CD4-positive, alpha-beta T cell treated with Interleukin-2 at 100 ng/mL for 4 hours (primary cell): ENCODE measurements at places on chromosomes 5 and 9.

DNA sequence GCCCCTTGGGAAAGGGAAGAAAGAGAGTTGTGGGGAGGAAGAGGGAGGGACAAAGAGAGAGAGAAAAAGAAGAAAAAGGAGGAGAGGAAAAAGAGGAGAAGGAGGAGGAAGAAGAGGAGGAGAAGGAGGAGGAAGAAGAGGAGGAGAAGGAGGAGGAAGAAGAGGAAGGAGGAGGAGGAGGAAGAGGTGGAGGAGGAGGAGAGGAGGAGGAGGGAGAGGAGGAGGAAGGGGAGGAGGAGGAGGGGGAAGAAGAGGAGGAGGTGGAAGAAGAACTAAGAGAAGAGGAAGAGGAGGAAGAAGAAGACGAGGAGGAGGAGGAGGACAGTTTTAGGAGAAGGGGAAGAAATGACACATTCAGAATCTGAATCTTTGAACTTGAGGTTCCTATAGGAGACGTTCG, 7.4 kb downstream of the SLC36A2 start:
- DNase-seq, result no peak

GRCh38 chr9:76677481-76678055, 86.7 kb upstream of the PCA3 start:
- no peak for DNase-seq

DNA sequence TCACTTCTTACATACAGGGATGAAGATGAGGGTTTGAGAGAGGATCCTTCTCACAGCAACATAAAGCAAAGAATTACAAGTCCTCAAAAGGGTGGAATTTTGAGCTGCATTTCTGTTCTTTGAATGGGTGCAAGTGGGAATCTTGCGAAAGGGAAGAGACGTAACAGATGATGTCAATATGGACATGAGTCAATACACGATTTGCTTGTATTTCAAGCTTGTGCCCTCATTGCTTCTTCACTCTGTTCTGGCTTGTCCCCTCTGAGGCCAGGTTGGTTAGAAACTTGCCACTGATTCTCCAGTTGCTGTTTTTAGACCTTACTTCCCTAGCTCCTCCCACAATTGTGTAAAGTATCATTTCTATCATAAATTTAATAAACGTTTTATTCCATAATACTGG, 104.8 kb upstream of the CLINT1 start:
- no peak for DNase-seq

DNA sequence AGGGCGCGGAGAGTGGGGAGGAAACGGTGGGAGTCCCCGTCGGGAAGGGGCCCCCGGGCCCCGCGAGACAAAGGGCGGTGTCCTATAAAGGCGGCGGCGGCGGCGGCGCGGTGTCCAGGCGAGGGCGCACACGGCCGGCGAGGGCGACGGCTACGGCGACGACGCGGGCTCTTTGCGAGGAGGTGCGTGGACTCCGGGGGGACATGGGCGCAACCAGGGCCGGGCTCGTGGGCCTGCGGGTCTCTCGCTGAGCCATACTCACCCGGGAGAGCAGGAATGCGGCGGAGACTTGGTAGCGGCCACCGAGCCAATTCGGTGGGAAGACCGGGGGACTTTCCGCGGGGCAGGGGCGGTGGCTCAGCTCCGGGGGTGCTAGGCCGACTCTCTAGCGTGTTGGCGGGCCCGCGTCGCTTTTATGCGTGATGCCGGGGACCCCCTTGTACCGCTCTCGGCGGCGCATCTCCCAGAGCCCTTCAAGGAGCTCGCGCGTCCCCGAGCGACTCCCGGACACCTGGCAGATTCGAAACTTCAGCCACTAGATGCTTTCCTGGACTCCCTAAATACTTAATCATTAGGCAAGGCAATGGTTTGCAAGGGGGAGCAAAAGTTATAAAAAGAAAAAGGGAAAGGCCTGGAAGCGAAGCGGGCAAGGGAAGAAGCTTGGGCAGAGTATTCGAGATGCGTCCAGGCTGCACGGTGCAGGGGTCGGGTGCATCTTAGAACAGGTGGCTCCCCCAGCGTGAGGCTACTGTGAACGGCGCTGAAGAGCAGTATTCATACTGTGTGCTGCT, 5.9 kb upstream of the TAL2 start:
- no peak for DNase-seq

- DNase-seq, result no peak
These were observed 17.9 kb upstream of the NOTCH1 start for GRCh38 chr9:136563646-136564325.

- no peak for DNase-seq
These were observed 379.8 kb downstream of the TRIM36 start for GRCh38 chr5:114789773-114790402.

- no peak for DNase-seq
These were observed 13.0 kb upstream of the SCGB3A1 start for GRCh38 chr5:180604271-180604670.

DNA sequence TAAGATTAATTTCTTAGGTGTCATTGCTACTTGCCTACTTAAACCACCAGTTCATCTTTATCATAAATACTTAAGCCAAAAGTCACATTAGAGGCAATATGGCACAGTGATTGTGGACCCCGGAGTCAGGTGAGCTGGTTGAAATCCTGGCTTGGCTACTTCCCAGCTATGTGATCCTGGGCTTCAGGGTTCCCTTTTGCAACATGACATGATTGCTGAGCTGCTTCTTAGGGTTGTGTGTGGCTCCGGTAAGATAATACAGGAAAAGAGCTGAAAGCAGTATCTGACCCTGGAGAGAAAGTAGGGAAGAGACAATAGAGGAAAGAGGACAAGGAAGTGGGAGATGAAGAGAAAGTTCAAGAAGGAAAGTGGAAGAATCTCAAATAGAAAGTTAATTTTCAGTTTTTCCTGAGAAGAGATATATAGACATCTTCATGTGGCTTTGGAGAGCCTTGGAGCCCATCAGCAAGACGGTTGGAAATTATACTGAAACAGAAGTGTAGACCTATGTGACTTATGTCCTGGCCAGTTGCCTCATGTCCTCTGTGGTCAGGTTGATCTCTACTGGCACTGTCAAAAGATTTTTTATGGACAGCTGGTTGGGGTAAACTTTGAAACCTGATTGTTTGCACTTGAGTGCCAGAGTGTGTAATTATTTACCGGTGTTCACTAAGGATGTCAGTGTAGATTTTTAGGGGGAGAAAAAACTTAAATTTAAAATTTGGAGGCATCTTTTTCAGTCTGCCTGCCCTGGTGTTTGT, 93.2 kb downstream of the GHR start:
- DNase-seq, result no peak

- no peak for DNase-seq
These were observed 14.8 kb downstream of the PCDHGC5 start for GRCh38 chr5:141503681-141504080.

DNA sequence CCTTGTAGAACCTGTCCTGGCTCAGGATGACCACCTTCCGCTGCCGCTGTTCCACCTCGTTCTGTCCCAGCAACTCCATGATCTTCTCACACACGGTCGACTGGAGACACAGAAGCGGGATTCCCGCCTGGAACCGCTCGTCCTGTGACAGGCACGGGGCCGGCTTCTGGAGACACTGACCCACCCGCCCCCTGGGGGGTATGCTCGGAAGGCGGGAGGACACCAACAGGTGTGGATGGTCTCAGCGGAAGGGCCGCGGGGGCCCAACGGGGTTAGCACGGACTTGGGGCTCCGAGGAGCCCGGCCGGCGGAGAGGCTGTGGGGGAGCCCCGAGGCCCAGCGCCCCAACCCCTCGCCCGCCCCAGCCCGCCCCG, 530 bp downstream of the UCK1 start:
- no peak for DNase-seq

- DNase-seq, result peak; percentile 77
These were observed 95.7 kb downstream of the TTC39B start for GRCh38 chr9:15211160-15211814.

GRCh38 chr5:169270827-169271226, 30.1 kb downstream of the SLIT3 start:
- no peak for DNase-seq

DNA sequence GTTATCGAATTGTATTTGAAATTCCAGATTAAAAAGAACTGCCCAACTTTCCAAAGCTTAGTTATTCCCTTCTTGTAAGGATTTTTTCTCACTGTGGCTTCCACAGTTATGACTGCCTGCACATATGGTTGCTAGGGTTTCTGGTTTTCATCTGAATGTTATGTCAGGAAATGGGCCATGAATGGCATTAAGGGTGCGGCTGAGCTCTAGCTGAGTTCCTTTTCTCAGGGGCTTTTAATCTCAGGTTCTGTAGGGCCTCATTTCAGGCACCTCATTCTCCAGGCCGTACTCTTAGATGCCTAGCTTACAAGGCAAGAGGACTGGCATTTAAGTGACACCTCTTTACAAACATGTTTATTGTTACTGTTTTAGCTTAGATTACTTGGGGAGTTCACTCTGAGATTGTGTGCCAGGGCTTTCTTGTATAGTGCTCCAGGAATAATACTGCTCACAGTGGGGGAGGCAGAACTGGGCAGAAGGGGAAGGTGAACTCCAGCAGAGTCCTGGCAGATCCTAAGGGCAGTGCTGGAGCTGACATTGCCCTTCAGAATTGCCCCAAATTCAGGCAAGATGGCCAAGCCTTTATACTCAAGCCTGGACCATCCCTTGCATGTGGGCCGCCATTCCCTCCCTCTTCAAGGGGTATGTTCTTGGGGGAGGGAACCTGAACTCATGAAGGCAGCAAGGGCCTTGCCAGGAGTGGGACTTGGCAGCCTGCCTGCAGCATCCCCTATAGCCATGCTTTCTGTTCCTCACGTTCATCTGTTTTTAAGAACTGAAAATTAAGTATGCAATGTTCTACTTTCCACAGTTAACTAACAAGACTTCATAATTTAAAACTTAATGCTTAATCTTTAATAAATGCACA, 111.5 kb downstream of the KDM4C start:
- DNase-seq, result no peak

DNA sequence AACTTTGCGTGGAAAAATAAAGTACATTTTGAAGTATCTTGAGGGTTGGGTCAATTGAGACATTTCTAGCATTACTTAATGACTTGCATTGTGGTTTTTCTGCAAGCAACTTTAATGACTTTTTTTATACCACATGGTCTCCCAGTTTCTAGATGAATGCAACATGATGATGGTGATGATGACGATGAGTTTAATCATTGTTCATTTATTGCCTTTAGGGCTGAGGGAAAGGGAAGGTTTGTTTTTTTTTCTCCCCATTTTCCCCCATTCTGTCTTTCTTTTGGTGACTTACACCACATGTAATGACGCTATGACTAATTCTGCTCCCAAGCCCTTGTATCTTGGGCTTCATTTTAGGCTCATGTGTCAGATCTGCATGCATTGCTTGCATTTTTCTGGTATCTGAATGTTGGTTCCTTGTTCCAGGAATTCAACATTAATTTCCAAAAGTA, 57.7 kb upstream of the NXNL2 start:
- no peak for DNase-seq

- no peak for DNase-seq
These were observed 167.6 kb downstream of the ASTN2 start for GRCh38 chr9:117247266-117247665.

DNA sequence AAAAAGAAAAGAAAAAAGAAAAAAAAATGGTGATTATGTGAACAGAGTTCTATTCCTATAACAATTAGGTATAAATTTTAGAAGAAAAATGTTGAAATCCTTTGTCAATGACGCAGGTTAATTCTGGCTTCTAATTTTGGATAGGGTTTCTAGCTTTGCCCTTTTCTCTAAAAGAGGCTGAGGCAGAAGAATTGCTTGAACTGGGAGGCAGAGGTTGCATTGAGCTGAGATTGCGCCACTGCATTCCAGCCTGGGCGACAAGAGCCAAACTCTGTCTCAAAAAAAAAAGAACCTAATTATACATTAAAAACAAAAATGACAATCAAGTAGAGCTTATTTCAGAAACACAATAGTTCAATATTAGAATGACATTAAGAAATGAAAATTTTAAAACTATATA, 2.9 kb downstream of the STXBP1 start:
- DNase-seq, result no peak

DNA sequence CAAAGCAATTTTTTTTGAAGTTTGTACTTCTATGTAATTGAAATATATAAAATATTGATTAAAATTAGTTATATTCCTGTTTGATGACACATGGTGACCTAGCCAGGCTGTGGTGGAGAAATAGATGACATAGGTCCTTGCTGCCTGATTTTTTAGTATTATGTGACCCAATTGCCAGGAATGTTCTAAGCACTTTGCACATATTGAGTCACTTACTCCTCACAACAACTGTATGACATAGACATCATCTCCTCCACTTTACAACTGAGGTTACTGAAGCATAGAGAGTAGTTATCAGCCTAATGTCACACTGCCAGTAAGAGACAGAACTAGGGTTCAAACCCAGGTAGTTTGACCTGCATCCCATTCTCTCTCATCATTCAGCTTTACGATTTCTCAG, 26.2 kb upstream of the SNX18 start:
- no peak for DNase-seq

- DNase-seq, result no peak
These were observed 25.2 kb upstream of the SPRY4 start for GRCh38 chr5:142350021-142350420.

- no peak for DNase-seq
These were observed 12.5 kb downstream of the HRH2 start for GRCh38 chr5:175670372-175670771.

DNA sequence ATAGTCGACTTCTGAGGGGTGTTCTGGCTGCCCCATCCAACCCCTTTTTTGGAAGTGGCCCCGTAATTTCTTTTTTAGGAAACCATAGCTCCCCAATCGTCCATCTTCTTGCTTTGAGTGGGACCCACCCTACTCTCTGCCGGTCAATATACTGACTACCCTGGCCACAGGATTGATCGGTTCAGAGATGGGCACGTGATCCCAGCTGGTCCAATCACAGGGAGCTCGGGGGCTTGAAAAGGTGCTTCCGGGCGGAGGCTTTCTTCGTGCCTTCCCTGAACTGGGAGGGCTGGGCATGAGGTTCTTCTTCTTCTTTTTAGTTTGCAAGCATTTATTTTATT, 78.7 kb upstream of the SH3PXD2B start:
- no peak for DNase-seq

DNA sequence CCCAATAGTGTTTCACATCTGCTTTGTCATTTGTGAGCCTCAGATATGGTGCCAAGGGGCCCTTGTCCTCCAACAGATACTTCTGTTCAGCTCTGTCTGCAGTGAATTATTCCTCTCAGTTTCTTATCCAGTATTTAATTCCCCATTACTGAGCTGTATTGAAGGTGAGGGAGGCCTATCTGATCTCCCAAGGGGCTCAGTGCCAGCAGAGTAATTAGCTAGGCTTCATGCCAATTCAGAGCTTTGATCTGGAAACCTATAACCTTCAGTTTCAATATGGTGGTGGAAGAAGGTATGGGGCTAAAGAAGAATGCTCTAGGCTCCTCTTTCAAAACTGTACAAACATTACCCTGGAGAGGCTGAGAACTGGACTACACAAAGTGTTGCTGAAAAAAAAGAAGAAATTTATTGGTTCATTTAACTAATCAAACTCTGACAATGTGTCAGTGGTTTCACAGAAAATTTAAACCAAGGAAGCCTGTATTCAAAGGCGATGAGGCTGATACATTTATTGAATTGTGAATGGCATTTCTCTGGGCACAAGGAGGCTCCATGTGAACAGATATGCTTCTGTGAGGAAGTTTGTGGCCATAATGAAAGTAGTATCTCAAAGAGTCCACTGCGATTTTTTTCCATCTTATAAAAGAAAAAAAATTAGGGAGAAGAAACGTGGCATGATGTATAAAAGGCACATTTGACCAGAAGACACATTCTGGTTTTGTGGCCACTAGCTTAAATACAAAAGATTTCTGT, 397.8 kb downstream of the TLE4 start:
- no peak for DNase-seq

- no peak for DNase-seq
These were observed 4.3 kb upstream of the BOD1 start for GRCh38 chr5:173620784-173621183.

GRCh38 chr5:32679218-32679617, 31.9 kb upstream of the NPR3 start:
- no peak for DNase-seq
